ENCODE measurements at places on chromosomes 5 and 9.
A peak's percentile ranks its signal among the peaks of the same experiment; 100 is the strongest.

- DNase-seq, result no peak
Observed at GRCh38 chr5:175596761-175597189, 61.1 kb upstream of the HRH2 start.

- DNase-seq, result no peak
Observed at GRCh38 chr5:131706281-131706680, 71.3 kb upstream of the RAPGEF6 start.

GRCh38 chr5:43616535-43616934 lies 13.6 kb downstream of the NNT start:
- no peak for DNase-seq

- DNase-seq, result no peak
Observed at GRCh38 chr5:39413771-39414170, 11.0 kb downstream of the DAB2 start.

DNA sequence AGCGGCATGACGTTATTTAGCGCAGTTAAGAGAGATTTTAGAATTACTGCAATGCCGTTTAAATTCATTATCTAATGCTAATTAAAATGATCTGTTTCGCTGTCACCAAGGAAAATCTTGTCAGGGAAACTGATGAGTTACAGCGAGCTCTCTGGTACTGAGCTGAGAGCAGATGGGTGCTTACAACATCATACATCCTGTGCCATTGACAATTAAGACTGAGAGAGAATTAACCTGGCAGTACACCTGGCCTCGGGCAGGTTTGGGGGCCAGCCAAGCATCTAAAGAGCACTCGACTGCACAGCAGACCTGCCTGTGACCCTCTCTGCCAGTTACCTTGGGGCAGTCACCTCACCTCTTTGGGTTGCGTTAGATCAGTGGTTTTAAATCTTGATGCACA lies 55.0 kb downstream of the PUM3 start:
- DNase-seq, result no peak

DNA sequence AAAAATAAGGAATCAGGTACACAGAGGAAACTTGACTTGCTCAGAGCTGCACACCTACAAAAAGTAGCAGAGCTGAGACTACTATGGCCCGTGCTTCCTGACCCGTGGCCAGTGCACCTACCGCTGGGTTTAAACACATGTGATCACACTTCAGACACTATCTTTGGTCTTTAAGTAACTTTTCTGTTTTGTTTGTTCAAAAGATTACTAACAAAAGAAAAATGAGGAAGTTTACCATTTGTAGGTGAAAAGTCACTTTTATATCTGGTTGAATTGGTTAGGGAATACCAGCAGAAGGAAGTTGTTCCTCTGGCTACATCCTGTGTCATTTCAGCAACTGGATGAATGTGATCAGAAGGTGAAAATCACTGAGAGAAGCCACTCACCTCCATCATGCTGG lies 6.5 kb upstream of the SYK start:
- DNase-seq, result no peak

- DNase-seq, result peak; percentile 82
Observed at GRCh38 chr9:126953041-126953809, 38.6 kb downstream of the RALGPS1 start.

DNA sequence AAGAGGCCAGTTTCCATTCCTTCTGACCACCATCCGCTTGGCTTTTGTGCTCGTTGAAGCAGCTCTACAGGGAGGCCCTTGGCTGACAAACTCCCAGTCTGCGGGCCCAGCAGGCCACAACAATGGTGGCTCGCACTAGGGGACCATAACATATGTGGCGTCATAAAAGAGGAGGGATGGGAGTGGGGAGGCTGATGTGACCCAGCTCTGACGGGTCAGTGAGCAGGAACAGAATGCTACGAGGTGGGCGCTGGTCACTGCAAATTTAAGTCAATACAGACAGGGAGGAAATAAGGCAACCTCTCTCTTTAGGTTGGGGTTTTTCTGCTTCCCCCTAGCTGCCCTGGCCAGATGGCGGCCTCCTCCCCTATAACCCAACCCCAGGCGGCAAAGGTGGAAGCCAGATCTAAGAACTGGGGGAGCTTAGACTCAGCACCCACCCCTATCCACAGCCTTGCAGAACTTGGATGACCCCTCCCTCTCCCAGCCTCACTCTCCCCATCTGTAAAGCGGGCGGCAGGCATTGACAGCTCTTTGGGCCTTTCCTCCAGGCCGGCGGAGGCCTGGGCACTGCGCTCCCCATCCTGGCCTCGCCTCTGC lies 778 bp downstream of the FRRS1L start:
- DNase-seq, result no peak

DNA sequence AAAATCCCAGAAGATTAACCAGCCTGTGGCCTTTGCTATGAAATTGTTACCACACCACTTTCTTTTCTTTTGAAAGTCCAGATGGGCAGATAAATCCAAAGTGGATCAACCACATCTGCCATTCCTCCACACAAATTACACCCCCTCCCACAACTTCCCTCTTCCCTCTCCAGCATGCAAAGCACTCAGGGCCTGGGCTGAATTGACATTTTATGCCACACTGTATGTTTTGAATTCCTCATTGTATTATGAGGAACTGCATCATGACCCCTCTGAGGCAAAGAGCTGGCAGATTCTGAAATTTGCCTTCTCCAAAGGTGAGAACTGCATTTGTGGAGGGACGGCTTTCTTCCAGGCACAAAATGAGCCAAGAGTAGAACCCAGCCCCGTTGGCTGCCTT lies 589.2 kb upstream of the KLF4 start:
- no peak for DNase-seq

GRCh38 chr9:71816916-71817451 lies 48.7 kb upstream of the CEMIP2 start:
- no peak for DNase-seq

GRCh38 chr9:76067696-76068095 lies 177.2 kb downstream of the PCSK5 start:
- DNase-seq, result no peak

DNA sequence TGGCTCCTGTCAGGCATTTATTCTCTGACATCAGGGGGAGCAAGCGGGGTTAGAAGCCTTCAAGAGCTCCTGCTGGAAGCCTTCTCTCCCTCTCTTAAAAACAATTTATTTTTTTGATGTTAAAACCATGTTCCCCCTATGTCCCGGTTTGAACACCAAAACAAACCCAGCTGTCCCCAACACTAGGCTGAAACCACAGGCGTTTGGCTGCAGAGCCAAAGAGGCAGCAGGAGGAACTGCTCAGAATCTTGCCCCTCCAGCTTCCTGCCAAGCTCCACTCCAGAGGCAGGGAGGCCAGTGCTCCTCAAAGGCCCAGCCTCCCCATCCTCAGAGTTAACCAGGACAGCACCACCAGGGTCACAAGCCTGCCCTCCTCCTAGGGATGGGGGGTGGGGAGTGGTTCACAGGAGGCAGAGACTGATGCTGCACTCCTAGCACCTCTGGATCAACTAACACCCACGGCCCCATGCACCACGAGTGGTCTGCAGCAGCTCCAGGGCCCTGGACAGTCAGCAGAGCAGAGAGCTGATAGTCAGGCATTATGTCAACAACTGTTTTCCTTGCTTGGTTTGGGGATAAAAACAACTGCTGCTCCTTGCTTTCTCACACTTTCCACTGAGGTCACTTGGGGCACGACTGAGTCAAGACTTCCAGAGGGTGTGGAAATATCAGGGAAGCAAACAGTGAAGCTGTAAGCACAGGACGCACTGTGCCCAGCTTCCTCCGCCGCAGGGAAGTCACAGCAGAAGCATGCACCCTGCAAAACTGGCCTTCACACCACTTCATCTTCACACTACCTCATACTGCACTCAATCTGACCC lies 96.5 kb upstream of the ADRA1B start:
- no peak for DNase-seq

GRCh38 chr5:64158827-64159226 lies 6.8 kb upstream of the RNF180 start:
- no peak for DNase-seq

DNA sequence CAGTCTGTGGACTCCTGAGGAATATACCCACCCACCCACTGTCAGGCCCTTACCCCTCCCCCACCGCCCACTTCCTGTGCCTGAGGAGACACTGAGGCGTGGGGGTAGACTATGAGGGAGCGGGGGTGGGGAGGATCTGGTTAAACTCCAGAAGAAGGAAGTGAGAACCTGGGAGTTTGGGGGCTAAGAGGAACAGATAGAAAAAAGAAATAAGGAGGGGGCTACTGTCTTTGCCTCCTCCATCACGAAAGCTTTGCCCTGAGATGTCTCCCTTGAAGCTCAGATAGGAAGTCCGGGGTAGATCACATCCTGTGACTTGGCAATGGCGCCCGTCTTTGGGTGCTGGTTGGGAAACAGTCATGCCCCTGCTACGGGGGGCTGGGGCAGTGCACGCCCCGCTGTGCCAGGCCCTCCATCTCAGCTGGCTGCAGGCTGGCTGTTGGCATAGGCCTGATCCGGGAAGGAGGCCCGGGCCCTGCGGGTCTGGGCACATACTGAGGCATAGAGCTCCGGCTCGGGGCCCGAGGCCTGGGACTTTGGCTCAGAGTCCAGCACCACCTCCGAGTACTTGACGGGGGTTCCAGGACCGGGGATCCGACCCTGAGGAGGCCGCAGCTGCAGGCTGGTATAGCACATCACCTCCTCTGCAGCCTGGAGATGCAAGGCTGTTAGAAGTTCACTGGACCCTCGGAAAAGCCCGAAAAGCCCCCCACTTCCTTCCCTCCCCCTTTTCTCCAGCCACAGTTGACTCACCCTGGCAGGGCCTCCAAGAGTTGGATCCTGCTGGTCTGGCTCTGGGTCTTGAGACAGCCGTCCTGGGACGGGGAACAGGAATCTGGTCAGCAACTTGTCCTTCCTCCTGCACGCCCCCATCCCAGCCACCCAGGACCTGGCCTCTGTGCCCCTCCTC lies 1.0 kb downstream of the SIT1 start:
- no peak for DNase-seq

- no peak for DNase-seq
Observed at GRCh38 chr9:70696694-70697335, 282.4 kb upstream of the KLF9 start.

DNA sequence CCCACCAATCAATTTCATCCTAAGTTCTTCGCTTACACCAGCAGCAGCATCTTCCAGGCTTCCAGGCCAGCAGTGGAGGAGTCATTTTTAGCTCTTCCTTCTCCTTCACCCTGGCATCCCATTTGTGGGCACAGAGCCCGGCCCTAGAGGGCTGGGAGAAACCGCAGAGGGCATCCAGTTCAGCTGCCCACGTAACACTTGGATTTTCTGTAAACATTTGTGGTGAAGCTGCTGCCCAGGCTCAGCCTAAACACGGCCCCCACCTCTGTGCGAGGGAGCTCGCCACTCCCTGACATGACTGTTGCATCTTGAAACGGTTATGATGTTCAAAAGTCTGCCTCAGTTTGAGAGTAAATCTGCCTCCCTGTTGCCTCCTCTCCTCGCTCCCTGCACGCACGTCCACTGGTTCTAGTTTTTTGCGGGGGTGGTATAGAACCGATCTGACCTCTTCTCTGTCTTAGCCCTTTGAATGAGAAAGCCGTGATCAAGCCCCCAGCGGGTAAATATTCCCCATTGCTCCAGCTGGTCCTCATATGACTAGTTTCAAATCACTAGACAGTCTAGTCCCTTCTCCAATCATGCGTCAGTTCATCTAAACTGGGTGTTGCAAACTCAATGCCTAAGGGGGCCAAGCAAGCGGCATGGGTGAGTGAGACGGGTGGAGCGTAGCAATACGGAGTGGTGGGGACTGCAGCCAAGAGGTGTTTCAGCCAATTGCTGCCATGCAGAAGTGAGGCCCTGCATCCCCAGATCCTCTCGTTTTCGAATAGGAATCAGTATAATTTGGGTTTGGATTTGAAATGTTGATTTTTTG lies 34.9 kb upstream of the N4BP3 start:
- no peak for DNase-seq

DNA sequence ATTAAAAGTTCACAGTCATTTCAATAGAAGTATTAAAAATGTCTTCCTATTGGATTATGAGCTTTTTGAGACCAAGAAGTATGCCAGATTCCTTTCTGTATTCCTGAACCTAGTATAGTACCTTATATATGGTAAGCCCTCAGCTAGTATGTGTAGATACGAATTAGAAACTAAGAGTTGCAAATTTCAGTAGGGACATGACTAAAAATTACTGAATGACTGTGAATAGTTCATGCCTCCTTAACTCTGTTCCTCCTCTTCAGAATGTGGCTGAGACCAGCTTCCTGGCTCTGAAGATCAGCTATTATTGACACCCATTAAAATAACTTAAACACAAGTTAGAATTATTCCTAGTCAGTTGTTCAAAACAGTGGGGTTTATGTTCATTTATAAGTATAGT lies 19.7 kb downstream of the KDM3B start:
- no peak for DNase-seq

GRCh38 chr5:163540696-163541095 lies 35.3 kb downstream of the MAT2B start:
- DNase-seq, result no peak

DNA sequence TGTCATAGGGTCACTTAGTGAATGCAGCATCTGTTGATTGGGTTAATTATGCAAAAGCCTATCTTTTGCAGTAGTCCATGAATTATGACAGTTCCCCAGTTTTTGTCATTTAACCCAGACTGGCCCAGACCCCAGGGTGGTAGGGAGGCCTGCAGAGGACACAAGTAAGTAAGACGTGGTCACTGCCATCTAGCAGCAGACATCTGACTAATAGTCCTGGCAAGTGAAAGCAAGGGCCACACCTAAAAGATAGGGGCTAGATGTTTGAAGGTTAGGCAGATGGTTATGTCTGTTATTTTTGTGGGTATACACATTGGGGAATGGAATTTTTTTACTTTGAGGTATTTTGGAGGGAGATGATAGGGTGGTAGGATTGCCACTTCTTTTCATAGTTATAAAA lies 48.0 kb downstream of the RAB14 start:
- DNase-seq, result no peak

DNA sequence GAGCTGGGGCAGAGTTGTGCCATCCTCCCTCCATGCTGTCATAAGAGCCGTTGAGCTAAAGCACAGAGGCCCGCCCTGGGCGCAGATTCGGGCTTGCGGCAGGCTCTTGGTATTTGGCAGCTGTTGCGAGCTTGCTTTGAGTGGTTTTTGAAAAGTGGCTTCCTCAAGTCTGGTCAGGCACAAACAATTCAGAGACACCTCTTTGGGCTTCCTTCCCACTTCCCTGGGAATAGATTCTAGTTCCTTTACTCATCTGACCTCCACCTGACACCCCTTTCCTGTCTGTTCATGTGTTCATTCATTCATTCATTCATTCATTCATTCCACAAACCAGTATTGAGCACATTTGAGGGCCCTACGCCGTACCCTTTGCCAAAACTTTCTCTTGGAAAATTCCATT lies 27.4 kb downstream of the NCS1 start:
- no peak for DNase-seq

Measured in fibroblast of skin of left biceps (primary cell).